Fibroblast of skin of back (primary cell): ENCODE measurements at places on chromosomes 7 and 10.

- DNase-seq, result peak; percentile 17
These were observed 62.1 kb downstream of the FAM185A start for GRCh38 chr7:102810916-102811315.

- no peak for DNase-seq
These were observed 3.0 kb upstream of the PRSS1 start for GRCh38 chr7:142746264-142746663.

DNA sequence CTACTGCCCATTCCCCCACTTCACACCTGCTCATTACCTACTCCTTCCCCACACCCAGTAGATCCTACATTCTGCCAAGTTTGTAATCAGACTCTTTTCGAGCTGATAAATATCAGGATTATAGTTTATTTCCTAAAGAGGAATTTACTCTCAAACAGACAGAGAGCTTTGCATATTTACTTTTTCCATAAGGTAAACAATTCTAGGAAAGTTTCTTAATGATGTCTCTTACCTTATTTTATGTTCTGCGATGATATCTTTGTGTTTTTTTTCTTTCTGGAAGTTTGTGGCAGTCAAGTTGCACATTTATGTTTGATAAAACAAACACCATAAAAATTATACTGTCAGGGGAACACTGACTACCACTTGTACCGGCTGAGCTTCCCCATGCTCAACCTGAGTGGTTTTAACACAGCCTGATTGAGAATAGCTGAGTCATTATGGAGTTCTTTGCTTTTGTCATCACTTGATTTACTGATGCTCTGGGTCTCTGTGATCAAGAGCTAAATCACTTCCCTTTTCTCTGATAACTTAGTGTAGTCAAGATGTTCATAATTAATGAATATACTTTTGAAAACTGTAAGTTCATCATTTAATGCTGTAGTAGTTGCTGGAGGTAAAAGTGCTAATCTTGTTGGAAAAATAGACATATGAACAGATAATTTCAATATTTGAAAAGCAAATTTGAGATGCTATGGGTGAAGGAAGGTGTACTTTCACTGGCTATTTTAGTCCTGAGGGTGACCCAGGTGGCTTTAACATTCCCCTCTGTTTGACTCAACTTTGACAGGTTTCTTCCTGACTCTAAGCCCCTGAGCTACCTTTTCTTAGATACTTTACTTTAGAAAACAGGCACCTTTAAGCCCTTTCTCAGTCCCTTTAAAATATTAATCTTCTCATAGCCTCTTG is 1034.5 kb upstream of the LRRTM3 start:
- no peak for DNase-seq

GRCh38 chr10:28155726-28156125 is 147.1 kb downstream of the MPP7 start:
- DNase-seq, result no peak

DNA sequence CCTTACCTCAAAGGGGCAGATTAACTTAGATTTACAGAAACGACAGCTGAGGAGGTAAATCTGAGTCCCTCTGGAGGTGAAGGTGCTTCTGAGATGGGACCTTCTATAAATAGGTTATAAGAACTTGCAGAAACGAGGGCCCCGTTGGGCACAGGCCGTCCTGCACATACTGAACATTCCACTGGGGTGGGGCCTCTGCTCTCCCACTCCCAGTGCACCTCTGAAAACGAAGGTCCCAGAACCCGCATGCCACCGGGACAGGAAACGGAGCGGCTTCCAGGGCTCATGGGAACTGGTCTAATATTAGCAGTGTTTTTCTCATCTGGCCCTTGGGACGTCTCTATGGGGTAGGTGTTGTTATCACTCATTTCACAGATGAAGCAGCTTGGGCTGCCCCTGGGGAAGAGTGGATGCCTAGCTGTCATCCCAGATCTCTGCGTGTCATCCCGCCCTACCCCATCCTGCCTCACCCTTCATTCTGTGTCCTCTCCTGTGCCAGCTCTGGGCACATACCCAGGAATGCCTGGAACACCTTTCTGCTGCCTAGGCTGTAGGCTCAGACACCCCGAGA is 19.6 kb downstream of the C10orf62 start:
- DNase-seq, result no peak

GRCh38 chr7:39127058-39127457 is 149.3 kb downstream of the POU6F2 start:
- no peak for DNase-seq

GRCh38 chr10:11083051-11083450 is 65.4 kb downstream of the CELF2 start:
- DNase-seq, result no peak

GRCh38 chr10:30434273-30435072 is 489 bp downstream of the MAP3K8 start:
- DNase-seq, result peak; percentile 67
